Stimulated activated CD4-positive, alpha-beta T cell treated with anti-CD3 and anti-CD28 coated beads, TNF-alpha, amount 100 ng/mL, for 1 hour (primary cell): ENCODE measurements at places on chromosomes 5 and 9.

- no peak for DNase-seq
Measured at GRCh38 chr5:145198525-145199260, 636.4 kb downstream of the PRELID2 start.

GRCh38 chr9:115169003-115169402 is 51.0 kb upstream of the TNC start:
- DNase-seq, result no peak

DNA sequence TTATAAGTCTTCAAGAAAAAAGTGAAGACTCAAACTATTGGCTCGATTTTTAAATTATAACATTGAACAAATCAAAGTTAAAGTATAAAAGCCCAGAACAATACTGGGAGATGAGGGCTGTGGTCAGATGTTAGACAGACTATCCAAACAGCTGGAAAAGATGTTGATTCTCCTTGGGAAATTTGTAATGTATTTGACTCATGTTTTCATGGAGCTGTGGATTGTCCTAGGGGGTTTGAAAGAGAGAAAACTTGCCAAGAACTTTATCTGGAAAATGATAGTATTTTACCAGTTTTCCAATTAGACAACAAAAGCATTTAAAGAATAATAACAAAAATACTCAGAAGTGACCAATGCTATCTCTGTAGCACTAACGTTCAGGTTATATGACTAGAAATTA is 339.2 kb downstream of the ARL15 start:
- DNase-seq, result no peak

DNA sequence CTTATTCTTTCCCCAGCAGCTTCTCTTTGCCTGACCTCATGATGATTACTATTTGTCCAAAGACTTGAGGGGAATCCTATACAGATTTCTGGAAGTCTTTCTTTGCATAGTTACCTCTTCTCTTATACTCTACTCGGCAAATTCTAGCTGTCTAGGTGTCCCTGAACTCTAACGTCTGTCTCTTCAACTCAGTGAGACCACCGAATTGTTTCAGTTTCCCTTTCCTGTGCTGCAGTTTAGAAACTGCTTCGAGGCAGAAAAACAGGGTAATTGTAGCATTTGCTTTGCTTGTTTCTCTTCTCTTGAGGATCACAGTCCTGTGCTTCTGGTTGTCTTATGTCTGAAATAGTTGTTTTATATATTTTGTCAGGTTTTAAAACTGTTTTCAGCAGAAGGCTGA is 14.8 kb downstream of the LVRN start:
- no peak for DNase-seq

- no peak for DNase-seq
Measured at GRCh38 chr5:43256261-43256966, 56.8 kb downstream of the HMGCS1 start.

GRCh38 chr9:79570448-79571308 is 1.1 kb upstream of the TLE4 start:
- DNase-seq, result no peak

- DNase-seq, result no peak
Measured at GRCh38 chr9:113417370-113417769, 6.8 kb downstream of the C9orf43 start.

DNA sequence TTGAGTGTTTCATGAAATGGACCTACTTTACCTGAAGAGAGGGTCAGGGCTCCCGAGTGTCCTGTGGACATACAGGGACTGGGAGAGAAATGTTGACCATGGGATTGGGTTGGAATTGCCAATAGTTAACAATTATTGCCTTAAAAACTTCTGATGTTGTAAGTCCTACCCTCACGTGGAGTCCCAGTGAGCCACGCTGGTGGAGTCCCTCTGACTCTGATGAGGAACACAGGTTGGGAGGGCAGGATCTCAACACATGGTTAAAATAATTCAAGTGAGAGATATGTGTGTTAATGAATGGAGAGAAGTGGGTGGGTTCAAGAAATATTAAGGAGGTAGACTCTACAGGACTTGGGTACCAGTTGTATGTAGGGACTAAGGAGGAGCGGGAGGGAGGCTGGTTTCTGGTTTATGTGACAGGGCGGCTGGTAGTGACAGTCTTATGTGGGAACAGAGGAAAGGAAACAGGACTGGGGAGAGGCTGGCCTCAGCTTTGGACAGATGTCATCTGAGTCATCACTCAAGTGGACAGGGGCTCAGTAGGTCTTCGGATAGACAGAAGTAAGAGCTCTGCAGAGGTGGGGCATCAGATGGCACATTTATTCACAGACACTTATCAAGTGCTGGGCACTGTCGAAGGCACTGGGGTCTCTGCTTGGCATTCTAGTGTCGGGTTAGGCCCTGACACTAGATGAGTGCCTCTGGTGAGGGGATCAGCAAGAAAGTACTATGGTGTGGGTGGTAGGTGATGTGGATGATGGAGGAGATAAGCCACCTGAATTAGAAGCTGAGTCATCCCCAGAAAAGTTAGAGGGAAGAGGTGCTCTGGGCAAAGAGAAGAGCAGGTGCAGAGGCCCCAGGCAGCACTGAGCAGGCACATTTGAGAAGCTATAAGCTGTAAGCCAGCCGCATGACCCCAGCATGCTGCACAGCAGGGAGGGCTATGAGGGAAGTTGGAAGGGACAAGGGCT is 27.2 kb downstream of the MAML1 start:
- DNase-seq, result no peak

GRCh38 chr5:93342563-93343061 is 238.4 kb downstream of the NR2F1-AS1 start:
- DNase-seq, result no peak

GRCh38 chr9:126317513-126317912 is 9.1 kb upstream of the MVB12B start:
- DNase-seq, result no peak

GRCh38 chr5:40260361-40260760 is 419.4 kb upstream of the PTGER4 start:
- no peak for DNase-seq

DNA sequence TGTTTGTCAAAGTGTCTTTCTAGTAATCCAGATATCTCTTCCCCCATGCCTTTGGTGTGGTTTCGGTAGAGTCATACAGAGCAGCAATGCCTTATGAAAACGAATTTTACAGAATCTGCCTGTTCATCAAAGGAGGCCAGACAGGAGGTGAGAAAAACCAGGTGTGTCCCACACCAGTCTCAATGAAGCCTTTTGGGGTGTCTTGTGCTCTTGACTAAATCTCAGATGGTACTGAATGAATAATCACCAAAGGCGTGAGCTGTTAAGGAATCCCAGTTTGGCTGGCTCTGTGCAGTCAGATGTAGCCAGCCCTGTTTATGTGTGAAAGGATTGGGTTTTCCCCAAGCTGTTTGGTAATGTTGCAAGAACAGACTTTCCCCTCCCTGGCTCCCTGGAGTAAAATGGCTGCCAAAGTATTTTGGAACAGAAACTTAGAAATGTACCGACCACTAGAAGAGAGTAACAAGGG is 70.8 kb upstream of the CDKN2B start:
- no peak for DNase-seq

- DNase-seq, result no peak
Measured at GRCh38 chr5:106574820-106575219, 1095.9 kb downstream of the EFNA5 start.
